ENCODE measurements at places on chromosomes 7 and 10. TPM values are rescaled to one million over a fixed set of nuclear protein-coding genes. Genes with fewer than 3 reads are reported as not detected.

VSTM2A gene
- not detected for total RNA-seq

OR9A2 gene
- total RNA-seq = not detected

SFMBT2 gene
- total RNA-seq = 0.07 TPM

OR2A5 gene
- not detected for total RNA-seq

KLF14 gene
- not detected for total RNA-seq

ZNF394 gene
- total RNA-seq = 21.1 TPM

ADO gene
- total RNA-seq = 13.6 TPM

MUC3A gene
- total RNA-seq = 1.1 TPM

ARHGAP21 gene
- total RNA-seq = 115 TPM

- no peak for DNase-seq
Observed at GRCh38 chr10:120793088-120793487, 58.1 kb upstream of the WDR11 start.

- no peak for DNase-seq
Observed at GRCh38 chr7:142606081-142606480, 143.2 kb upstream of the PRSS1 start.

DNA sequence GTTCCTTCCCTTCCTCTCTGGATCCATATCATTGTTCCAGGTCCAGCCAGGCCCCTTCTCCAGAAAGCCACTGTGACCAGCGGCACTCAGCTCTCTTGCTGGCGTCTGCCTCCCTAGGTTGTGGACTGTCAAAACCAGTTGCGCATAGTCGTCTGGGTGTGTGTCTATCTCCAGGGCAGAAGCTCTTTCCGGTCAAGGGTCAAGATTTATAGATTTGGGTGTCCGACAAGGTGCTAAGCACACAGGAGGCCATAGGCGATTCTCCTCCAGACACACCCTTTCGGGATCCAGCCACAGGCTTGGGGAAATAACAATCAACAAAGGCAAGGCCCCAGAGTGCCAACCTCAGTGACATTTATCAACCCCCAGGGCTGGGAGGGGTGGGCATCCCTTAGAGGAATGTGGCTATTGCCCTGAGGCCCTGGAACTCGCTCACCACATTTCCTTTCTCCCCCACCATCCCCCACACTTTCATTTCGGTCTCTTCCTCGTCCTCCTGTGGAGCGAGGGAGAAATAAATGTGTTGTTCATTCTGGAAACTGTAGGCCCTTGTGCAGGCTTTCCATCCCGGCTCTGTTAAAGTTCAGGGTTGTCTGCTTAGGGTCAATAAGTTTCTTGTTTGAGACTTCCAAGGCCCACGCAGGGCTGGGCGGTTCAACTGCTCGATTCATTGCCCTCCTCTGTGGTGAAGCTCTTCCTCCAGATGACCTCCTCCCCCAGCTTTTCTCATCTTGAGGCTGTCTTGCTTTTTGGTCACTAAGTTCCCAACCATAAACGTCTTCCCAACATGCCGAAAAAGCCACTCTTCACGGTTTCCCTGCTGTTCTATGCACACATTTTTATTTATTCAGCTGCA, 57.9 kb downstream of the AFAP1L2 start:
- DNase-seq = no peak

DNA sequence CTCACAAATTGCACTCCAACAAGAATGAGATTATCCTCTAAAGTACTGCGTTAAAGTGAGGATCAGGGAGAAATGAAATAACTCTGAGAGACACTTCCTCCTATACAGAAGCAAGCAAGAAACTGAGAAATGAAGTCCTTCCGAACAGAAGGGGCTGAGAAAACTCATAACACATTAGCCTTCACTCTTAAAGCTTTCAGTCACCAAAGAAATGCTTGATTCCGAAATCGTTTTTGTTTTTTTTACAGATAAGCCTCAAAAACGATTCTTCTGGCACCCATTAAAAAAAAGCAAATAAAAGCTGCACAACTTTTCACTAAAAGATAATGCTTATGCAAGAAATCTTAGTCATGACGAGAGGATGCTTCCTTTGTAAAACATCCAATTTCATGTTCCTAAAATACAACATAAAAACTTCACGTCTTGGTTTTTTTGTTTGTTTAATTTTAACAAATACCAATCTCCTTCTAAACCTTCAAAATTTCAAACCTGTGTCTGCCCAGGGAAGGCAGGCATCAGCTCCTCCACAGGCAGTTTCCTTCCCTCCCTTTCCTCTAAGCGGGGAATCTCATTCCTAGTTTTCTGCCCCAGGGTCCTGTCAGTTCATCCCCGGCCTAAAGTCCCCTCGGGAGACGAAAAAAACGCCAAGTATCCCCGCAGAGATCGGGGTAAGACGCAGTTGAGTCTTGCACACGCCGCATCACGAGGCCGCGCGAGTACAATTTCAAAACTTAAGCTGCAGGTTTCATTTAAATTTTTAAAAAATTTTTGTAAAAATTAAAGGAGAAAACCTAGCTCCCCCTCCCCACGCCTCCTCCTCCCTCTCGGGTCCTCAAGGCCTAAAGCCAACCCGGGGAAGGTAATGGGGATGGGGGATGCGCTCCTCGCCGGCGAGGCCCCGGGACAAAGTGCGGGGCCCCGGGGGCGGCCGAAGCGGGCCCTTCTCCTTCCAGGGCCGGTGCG, 1.1 kb downstream of the BAZ1B start:
- DNase-seq = no peak

- no peak for DNase-seq
Observed at GRCh38 chr10:92081641-92082040, 158.1 kb downstream of the BTAF1 start.

DNA sequence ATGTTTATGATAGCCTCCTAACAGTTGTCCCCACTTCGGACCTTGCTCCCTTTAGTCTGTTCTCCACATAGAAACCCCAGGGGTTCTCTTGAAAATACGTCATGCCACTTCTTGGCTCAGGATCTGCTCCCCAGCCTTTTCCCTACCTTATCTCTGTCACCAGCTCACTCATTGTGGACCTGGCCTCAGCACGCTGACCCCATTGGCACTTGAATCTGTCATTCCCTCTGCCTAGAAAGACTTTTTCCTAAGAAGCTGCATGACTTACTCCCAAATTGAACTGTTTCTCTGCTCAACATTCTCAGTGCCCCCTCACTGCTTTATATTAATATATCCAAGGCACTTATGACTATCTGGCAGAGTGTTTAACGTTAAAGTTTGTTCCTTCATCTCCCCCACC, 8.4 kb downstream of the EPDR1 start:
- DNase-seq = no peak

- no peak for DNase-seq
Observed at GRCh38 chr10:15805395-15806058, 54.8 kb downstream of the MINDY3 start.

DNA sequence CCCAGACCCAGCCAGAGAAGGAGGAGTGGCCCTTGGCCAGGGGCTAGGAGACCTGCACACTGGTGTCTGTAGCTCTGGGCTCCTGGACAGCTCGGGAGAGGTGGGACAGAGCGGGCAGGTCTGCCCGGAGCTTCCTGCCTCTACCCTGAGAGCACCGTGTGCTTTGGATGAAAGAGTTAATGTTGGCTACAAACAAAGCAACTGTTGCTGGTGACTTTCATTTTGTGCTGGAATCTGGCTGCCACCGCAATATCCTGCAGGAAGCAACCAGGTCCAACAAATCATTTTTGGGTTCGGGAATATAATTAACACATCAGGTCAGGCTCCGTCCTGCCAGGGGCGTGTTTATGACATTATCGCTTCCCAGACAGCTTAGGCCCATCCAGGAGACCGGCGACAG, 441.8 kb upstream of the MKI67 start:
- DNase-seq = no peak

DNA sequence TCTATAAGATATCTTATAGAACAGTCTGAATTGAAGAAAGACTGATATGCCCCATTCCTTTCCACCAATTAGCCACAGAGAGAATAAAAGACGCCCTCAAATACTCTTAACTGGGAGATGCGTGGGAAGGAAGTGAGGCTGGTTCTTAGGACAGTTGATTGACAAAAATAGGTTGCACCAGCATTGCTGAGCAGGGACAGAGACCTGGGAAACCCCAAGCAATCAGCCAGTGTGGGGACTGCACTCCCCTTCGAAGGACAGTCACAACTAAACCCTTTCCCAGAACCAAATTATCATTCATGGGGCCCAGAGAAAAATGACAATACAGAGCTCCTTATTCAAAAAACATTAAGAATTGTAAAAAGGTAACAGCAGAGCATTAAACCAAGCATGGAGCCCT, 196.9 kb upstream of the GHITM start:
- no peak for DNase-seq

DNA sequence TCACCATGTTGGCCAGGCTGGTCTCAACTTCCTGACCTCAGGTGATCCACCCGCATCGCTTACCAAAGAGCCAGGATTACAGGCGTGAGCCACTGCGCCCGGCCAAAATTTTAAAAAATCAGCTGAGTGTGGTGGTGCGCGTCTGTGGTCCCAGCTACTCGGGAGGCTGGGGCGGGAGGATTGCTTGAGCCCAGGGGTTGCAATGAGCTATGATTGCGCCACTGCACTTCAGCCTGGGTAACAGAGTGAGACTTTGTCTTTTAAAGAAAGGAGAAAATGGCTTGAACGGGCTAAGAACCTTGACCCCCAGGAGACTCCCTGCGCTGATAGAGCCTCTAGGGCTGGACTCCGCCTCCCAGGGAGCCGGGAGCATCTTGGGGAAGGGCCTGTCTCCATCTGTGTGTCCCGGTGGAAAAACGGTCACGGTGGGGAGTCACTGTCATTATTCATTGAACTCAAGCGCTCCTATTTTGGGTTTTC, 760 bp upstream of the KCTD7 start:
- DNase-seq = no peak

DNA sequence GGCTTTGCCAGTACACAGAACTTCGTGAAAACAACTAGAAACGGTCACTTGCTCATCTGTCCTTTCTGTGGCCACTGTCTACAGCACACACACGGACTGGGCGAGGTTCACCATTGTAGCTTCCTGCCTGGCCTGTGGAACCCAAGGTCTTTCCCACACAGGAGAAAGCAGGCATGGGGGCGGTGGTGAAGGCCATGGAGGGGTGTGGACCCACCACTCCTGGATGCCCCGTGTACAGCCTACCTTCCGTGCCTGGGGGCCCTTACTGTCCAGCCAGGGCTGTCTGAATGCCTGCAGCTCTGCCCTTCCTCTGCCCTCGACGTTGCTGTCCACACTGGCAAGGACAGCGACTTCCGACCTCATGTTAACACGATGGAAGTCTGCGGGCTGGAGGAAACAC, 108.8 kb downstream of the PRPF18 start:
- no peak for DNase-seq

All from PC-9 (cell line).